ENCODE measurements at places on chromosomes 13 and 19.

- DNase-seq, result no peak
Measured at GRCh38 chr19:374183-374885, 29.7 kb upstream of the MIER2 start.

GRCh38 chr13:44809190-44809589 is 180.1 kb downstream of the NUFIP1 start:
- no peak for DNase-seq

DNA sequence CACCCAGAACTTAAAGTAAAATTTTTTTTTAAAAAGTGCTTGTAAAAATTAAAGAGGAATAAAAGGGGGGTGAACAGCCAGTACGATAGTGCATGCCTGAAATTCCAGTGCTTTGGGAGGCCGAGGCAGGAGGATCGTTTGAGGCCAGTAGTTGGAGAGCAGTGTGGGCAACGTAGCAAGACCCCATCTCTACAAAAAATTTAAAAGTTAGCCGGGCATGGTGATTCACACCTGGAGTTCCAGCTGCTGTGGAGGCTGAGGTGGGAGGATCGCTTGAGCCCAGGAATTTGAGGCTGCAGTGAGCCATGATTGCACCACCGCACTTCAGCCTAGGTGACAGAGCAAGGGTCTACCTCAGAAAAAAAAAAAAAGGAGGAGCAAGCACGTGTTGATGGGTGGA is 7.8 kb downstream of the ADAMTSL5 start:
- no peak for DNase-seq

DNA sequence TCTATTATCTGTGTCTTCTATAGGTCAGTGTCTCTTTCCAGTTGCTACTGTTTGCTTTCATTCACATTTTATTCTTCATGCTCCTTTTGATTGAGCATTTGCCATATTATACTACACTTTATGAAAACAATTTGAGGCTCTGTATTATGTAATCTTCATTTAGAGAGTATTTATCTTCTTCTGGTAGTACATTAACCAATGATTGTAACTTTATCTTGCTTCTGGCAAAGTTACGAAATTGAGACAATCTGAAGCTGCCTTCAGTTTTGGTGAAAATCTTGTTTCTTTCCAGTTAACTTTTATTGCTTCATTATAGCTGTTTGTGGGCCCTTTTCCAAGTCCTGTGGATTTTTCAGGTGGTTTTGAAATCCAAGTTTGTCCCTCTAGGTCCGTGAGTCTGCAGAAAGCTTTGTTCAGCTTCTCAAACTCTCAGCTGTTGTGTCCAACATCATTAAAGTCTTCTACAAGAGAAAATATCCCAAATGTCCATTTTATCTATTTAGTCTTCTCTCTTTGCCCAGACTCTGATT is 1255.4 kb upstream of the SPRY2 start:
- no peak for DNase-seq

DNA sequence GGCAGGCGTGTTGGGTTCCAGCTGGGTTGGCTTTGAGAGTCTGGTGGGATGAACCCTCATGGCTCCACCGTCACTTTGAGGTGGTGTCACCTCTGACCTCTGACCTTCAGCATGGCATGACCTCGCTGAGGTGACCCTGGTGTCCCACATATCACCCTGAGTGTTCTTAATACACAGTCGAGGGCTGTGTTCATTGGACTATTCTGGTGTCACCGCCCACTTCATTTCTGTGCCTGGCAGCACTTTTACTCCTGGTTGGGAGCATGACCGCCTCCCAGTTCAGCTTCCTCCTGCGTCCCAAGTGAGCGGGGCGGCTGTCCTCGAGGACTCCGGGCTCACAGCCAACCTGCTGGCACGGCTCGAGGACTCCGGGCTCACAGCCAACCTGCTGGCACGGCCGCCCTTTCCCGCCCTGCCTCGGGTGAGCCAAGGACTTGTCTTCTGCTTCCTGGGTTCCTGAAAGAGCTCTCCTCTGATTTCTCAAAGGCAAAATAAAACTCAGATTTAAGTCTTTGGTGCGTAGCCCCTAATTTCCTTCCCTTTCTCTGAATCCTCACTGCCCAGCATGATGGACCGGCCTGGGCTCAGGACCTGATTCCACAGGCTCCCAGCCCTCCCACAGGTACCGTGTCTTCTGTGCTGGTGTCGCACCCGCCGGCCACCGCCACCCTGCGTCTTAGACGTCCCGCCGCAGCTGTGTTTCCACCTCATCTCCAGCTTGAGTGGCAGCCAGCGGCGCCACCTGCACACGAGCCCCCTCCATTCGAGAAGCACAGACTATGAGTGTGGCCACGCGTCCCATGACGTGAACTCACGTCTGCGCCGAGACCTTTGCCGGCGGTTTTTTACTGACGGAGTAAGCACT is 10.4 kb downstream of the ATP4B start:
- no peak for DNase-seq

DNA sequence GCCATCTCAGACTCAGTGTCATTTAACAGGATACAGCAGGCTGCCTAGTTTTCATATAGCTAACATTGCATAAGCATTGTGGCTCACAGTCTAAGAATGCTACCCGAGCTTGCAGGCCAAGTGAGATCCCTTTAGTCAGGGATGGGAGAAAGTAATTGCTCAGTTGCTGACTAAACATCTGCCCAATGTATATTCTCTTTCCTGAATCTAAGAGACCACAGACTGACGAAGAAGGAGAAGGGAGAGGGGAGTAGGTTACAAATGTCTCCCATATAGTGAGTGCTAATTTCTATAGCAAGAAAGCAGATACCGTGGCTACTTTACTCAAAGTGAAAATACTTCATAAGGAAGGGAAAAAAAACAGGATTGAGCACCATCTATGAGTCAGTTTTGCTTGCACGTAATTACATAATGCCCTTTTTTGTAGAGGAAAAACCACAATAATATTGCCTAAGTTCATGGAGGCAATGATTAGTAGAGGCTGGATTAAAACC is 453.9 kb downstream of the COG6 start:
- no peak for DNase-seq

GRCh38 chr19:33094436-33095067 is 13.6 kb downstream of the GPATCH1 start:
- DNase-seq, result no peak

- no peak for DNase-seq
Measured at GRCh38 chr19:3110126-3110825, 16.1 kb downstream of the GNA11 start.

DNA sequence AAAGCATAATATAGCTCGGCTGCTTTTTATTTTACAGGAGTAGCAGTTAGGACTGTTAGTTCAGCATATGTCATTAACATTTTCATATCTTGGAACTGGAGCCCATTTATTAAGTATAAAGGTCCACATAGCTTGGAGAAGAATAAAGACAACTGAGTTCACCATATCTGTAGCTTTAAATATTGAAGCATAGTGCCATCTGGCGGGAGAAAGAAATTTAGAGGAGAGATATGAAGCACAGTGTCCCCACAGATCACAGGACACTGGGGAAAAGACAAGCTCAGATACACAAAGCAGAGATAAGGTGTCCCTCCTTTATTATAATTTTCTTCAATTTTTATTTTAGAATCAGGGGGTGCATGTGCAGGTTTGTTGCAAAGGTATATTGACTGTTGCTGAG is 104.7 kb upstream of the FREM2 start:
- DNase-seq, result no peak

- no peak for DNase-seq
Measured at GRCh38 chr13:21383090-21383489, 76.0 kb downstream of the ZDHHC20 start.

DNA sequence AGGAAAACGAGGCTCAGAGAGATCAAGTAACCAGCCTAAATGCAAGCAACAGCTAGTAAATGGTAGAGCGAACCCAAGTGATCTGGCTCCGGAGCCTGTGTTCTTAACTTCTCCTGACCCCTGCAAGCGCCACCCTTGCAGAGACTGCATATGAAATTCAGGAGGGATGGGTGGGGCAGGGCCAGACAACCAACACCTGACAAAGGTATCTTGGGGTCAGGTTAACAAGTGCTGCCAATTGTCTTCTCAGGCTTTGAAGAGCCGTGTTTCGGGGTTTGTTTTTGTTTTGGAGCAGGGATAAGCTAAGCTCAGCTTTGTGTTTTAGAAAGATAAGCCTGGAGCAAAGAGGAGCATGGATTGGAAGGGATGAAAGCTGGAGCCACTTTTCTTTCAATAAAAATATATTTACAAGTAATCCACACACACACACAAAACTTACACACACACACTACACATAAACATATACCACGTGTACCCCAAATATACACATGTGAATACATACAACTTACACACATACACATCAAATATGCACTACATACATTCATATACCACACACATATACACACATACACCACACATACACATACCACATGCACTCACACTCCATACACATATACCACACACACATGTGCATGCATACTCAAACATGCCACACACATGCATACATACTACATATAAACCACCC is 722.0 kb downstream of the DIAPH3 start:
- DNase-seq, result no peak

DNA sequence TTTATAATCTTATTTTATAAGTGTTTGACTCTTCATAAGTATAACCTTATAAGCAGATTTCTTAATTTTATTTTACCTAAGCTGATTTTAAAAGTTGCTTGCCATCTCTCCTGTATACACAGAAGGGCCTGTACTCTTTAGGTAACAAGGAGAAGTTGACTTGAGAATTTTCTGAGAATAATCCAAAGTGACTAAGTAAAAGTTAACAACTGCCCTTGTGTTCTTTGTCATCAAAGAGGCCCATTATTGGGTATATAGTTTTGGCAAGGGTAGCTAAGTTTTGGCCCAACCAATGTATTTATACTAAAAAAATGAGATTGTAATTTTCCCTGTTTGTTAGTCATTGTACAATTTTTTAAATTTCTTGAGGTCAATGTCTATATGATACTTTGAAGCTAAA is 3.2 kb downstream of the LCP1 start:
- no peak for DNase-seq

GRCh38 chr19:14346279-14346678 is 35.0 kb upstream of the ADGRE5 start:
- no peak for DNase-seq

DNA sequence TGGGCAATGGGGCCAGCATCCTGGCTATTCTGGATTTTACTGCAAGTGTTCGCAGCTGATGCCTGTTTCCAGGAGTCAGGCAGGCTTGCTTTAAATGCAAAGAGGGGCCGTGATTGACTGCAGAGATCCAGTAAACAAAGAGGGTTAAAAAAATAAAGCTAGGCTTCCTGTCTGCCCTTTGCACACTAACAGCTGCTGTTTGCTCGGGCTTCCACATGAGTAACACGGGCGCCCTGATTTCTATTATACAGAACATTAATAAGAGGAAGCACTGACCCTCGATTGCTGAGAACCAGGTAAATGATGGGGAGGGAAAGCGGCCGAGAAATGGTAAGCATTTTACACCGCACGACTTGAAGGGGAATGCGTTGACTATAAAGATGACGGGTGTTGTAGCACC is 254.2 kb upstream of the ZNF507 start:
- DNase-seq, result no peak

DNA sequence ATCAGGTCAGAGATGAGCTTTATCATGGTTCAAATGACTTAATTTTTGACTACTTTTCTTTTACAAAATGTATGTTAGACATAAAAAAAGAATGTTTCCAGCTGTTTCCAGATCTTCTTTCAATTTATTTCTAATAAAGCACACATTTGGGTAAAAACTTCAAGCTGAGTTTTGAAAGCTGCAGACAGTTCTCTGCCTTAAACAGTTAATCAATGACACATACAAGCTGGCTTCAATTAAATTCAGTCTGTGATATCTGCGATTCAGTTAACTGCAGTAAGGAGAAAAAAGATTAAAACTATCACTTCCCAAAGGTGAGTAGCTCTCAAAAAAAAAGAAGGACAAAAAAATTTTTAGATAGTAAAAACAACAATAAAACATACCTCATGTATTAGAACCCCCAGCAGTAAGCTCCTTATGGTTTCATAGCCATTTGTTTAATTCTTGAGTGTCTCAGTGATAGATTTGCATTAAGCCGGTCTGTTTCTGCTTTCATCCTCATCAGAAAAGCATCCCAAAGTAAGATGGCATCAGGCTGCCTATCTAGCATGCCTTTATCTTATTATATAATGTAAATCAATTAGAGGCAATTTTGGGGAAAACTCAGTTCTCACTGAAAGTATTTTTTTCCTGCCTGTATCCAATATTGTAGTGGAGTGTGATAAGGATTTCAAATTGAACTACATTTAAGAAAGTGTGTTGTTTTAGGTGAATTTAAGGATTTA is 81.8 kb upstream of the STARD13 start:
- no peak for DNase-seq

DNA sequence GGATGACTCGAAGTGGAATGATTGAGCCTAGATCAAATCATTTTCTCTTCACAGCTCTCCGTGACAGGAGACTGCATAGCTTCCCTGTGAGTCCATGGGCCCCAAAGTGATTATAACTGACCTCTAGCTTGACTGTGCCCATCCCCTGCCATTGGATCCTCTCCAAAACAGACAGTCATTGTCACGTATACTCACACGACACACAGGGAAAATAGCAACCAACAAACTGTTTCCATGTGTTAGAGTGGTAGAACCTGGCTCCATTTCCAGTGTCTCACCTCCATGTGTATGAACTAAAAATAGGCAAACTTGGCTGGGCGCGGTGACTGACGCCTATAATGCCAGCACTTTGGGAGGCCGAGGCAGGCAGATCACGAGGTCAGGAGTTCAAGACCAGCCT is 48.8 kb upstream of the NPAS1 start:
- DNase-seq, result no peak

DNA sequence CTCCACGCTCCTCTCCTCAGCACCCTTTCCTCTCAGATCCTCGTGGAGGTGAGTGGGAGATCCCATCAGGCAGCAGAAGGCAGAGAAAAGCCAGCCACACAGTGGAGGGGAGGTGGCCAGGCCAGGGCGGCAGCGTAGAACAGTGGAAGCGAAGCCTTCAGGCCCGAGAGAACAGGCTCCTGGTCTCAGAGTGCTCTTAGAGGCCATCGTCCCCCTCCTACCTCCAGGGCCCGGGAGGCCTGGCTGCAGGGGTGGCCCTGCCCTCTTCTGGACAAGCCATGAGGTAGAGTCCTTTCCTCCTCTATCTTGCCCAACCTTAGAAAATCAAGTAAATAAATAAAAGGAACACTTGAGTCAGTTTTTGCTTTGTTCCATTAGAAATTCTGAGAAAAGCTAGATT is 202.0 kb downstream of the KATNAL1 start:
- DNase-seq, result no peak

GRCh38 chr19:17775245-17775927 is 19.6 kb upstream of the B3GNT3 start:
- no peak for DNase-seq

DNA sequence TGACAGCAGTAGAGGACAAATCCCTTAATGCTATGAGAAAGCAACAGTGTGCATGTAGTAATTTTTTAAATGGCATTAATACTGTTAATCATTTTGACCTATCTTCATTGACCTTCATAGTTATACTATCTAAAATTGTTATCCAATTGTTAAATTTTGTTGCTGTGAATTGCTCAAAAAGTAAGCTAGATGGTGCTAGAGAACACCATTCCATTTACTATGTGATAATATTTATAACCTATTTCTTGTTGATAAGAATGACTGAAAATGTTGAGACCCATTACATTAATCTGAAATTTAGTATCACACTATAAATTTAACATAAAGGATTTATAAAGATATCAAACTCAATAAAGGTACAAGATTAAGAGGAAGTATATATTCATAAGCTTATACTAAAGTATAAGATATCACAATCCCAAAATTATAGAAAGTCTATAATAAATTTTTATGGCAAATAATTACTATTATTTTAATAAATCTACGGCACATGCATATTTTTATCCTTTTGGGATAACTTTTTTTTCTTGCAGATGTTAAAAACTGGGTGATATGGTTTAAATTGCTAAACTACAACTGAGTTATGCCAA is 1573.3 kb downstream of the PCDH9 start:
- DNase-seq, result no peak

- DNase-seq, result no peak
Measured at GRCh38 chr13:100597253-100597652, 8.7 kb upstream of the GGACT start.

Measured in stimulated activated CD4-positive, alpha-beta T cell treated with anti-CD3 and anti-CD28 coated beads, Interleukin-1b, Interleukin-23, amount 100 ng/mL, for 1 hour (primary cell).